Fibroblast of skin of right biceps (primary cell): ENCODE measurements at places on chromosomes 7 and 10.
A peak's percentile ranks its signal among the peaks of the same experiment; 100 is the strongest.

DNA sequence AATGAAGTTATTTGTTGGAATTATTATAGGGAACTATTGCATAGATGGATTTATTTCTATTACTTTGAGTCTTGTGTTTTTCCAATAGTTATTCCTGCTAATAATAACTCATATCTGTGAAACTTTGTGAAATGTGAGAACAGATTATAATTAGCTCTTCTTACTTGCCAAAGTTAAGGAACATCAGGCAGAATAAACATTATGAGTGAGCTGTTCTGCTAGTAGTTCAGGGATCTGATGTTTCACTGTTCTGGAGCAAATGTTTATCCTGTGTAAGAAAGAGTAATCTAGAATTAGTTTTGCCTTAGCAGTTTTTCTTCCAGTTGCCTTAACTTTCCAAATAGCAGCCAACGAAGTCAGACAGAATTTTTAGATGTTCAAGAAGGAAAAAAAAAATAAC lies 245.2 kb upstream of the PLXDC2 start:
- no peak for DNase-seq

DNA sequence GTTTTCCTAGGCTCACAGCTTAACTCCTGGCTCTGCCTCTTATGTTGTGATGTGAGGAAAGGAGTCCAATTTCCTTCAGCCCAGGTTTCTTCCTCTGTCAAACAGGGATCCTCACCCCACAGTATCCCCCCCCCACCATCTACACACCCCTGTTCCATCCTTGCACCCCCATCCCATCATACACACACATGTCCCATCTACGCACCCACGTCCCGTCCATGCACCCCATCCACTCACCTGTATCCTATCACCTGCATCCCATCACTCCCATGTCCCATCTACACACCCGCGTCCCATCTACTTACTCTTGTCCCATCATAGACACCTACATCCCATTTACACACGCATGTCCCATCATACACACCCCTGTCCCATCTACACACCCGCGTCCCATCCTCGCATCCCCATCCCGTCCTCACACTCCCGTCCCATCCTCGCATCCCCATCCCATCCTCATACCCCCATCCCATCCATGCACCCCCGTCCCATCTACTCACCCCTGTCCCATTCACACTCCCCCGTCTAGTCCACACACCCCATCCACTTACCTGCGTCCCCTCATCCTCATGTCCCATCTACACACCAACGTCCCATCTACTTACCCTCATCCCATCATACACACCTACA lies 117.3 kb downstream of the TRRAP start:
- DNase-seq: no peak

DNA sequence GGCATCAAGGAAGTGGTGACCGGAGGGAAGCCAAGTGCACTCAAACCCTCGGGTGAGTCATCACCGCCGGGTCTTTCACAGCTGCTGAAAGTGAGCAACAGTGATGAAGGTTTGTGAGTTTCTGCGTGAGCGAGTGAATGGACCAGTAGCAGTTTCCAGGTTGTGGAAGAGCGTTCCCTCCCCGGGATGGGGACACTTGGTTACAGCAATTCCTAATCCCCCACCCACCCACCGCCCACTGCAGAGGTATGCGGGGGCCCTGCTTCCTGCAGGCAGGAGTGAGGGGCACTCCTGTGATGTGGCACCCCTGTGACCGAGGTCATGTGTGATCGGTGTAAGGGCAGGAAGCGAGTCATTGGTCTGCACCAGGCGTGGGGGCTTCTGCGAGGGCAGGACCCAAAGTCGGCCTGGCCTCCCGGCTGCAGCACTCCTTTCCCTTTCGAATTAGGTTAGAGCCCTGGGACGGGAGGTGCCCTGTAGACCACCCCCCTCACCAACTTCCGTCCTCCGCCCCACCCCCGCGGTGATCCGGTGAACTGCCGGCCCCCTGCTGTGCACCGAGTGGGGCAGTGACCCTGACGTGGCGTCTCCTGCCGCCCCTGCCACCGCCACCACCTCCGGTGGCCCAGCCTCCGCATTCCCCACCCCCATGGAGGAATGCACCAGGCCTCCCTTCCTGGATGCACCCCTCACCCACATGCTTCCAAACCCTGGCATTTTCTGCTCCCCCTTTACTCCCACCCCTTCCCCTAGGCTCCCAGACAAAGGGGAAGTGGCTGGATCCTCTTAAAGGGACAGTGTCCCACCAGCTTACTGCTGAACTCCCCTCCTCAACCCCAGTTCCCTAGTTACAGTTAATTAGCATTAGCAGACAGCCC lies 10.9 kb downstream of the LIMK1 start:
- peak; percentile 95 for DNase-seq

- DNase-seq: no peak
Observed at GRCh38 chr10:43117031-43117776, 21.0 kb upstream of the CSGALNACT2 start.

DNA sequence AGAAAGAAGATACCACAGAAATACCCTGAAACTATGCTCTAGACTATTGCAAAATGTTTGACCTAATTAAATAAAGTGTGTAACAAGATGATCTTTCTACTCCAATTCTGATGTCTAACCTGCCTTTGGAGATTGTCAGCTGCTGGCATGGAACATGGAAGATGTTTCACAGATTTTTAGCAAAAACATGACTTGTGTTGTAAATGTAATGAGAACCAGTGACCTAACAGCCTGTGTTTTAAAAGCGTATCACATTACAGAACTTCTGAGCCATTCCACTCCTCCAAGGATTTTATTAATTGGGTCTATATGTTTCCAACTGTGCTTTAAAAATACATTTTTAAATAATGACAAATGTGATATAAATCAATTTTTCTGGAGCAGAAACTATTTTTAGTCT lies 526.3 kb upstream of the SEMA3D start:
- no peak for DNase-seq

DNA sequence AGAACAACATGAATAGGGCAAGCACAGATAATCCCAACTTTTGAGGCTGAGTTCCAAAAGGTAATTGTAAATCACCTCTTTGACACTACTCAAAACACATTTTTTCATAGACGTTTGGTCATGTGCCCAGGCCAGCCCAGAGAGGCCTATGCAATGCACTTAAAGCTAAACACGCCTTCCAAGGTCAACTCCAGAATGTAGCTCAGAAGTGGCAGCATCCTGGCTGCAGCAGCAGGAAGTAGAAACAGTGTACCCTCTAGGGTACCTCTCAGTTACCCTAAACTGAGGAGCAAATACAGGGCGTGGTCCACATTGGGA lies 58.7 kb downstream of the OSBPL3 start:
- no peak for DNase-seq

DNA sequence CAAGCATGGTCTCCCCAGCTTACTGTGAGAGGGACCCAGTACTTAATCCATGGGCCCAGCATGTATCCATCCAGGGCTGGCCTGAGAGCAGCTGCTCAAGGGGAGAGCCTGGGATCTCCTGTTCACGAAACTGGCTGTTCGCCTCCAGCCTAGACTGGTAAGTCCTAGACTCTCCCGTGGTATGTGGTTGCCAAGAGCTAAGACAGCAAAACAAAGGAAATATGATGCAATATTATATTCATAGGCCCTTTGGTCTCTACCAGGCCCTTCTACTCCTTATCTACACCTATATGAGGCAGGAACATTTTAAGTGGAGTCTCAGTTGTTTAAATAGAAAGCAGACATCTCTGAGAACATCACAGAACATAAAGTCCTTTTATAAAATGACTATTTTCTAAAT lies 28.9 kb upstream of the STK17A start:
- DNase-seq: peak; percentile 62

GRCh38 chr10:125661941-125662515 lies 20.9 kb downstream of the TEX36 start:
- DNase-seq: peak; percentile 97

GRCh38 chr7:107682886-107683285 lies 22.3 kb downstream of the SLC26A4 start:
- no peak for DNase-seq

DNA sequence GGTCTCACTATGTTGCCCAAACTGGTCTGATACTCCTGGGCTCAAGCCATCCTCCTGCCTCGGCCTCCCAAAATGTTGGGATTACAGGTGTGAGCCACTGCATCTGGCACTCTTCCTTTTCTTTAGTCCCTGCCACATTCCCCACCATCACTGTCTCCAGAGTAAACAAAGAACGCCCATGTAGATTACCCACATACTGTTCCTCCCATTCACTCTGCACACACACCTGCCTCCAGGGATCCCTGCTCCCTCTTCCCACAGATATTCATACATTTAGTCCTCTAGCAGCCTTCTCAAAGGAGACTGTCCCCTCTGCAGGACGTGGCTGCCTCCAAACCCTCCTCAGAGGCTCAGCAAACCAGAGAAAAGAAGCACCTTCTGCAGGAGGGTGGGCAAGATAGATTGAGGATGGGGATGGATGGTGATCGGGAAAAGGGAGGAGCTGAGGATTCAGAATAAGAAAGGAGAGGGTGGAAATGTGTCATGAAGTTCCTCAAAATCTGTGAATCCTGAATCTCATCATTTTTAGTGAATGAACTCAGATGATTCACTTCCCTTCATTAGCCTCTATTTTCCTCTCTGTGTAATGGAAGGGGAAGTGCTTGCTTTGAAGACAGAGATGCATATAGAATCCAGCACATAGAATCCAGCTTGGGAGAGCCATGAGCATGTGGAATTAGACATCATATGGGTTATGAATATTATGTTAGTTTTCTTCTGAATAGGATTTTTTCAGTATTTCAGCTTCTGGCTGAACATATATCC lies 5.5 kb upstream of the PLAU start:
- peak; percentile 26 for DNase-seq

DNA sequence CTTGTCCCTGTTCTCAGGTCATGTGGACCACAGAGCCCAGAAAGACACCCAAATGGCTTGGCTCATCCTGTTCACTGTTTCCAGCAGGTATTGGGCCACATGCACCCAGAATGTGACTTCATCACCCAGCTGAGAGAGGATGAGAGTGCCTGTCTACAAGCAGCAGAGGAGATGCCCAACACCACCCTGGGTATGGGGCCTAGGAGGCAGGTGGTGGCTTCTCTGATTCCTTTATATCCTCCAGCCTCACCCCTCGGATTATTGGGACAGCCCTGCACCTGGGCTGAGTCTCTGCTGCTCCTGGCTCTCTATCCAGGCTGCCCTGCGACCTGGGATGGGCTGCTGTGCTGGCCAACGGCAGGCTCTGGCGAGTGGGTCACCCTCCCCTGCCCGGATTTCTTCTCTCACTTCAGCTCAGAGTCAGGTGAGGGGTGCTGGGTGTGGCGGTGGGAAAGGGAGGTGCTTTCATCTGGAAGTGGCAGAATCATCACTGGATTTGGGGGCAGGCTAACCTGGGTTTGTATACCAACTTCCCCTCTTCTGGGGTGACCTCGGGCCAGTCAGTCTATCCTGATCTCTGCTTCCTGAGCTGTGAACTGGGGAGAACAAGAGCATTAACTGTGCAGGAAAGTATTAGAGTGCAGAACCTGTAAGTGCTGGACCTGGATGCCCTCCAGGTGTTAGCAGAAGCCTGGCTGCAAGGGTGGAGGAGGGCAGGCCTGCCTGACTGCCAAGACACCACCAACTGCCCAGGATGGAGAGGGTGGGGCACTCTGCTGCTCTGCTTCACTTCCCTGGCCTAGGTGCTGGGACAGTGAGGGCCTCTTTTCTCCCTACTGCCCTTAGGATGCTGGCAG lies 5.2 kb downstream of the GHRHR start:
- DNase-seq: no peak

DNA sequence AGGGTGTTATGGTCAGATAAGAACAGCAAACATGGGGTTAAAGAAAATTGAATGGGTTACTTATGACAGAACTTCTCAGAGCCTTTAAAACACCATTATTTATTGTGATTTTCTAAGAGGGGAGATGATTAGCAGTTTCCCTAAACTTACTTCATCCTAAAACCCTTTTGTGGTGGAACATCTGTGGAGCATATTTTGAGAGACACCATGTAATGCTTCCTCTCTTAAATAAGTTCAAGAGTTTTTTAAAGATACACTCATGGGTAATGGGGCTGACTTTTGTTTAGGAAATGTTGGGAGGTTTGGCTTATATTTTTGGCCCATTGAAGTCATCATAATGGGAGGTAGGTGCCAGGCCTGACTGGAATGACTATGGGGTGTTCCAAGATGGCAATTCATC lies 8.4 kb upstream of the PDCD4 start:
- DNase-seq: no peak

DNA sequence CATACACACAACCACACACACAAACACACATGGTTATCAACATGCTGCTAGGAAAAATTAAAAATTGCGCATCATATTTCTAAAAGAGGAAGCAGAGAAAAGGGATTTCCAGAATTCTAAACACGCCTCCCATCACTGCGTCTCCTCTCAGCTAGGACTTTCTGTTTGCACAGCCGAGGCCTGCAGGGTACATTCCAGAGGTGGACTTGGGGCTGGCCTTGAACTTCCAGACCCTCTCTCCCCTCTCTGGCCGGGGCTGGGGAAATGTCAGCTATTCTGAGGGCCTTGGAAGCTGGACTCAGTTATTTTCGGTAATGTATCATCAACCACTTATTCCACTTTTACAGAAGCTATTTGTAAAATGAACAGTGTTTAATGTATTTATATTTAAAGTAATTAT lies 168.7 kb downstream of the GALNT17 start:
- no peak for DNase-seq

DNA sequence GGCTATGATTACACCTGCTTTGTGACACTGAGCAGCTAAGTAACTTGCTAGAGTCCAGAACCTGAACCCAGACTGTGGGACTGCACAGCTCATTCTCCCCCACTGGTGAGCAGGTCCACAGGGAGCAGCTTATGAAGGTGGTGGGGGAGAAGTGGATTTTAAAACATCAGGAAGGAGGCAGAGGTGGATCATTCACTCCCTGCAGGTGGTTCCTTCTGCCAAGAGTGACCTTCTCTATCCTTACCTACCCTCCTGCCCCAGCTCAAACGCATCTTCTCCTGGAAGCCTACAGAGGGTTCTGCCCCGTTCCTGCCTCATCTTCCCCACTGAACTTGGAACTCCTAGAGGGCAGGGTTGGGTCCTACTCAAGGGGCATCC lies 539 bp upstream of the FAM241B start:
- DNase-seq: no peak
